ENCODE measurements at places on chromosomes 3 and 15.

DNA sequence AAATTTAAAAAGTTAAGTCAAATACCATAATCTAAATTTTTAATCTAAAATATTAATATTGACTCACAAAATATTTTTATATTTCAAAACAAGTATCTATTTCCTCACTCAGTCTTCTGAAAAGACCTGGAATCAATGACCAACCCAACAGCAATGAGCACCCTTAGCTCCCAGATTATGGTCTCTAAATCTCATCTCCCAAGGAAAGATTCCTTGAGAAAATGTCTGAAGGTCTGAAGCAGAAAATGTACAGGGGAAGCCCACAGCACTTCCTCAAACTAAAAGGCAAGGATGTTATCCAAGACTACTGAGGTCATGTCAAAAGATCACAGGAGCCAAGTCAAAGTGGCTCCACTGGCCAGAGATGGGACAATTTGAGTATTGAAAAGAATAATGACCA lies 51.0 kb upstream of the SLCO2A1 start:
- no peaks in the 10 kb centered on the region for H3K27me3 ChIP-seq
- no peaks in the 10 kb centered on the region for H3K4me1 ChIP-seq
- H3K4me3 ChIP-seq = no peak overlapping the region
- H3K36me3 ChIP-seq = no peaks in the 10 kb centered on the region
- H3K27ac ChIP-seq = no peak overlapping the region

- H3K36me3 ChIP-seq = no peaks in the 10 kb centered on the region
- no peaks in the 10 kb centered on the region for H3K27me3 ChIP-seq
- H3K4me1 ChIP-seq = no peaks in the 10 kb centered on the region
- no peak for DNase-seq
- no peak overlapping the region for H3K4me3 ChIP-seq
Observed at GRCh38 chr3:190051641-190052040, 69.1 kb downstream of the P3H2 start.

DNA sequence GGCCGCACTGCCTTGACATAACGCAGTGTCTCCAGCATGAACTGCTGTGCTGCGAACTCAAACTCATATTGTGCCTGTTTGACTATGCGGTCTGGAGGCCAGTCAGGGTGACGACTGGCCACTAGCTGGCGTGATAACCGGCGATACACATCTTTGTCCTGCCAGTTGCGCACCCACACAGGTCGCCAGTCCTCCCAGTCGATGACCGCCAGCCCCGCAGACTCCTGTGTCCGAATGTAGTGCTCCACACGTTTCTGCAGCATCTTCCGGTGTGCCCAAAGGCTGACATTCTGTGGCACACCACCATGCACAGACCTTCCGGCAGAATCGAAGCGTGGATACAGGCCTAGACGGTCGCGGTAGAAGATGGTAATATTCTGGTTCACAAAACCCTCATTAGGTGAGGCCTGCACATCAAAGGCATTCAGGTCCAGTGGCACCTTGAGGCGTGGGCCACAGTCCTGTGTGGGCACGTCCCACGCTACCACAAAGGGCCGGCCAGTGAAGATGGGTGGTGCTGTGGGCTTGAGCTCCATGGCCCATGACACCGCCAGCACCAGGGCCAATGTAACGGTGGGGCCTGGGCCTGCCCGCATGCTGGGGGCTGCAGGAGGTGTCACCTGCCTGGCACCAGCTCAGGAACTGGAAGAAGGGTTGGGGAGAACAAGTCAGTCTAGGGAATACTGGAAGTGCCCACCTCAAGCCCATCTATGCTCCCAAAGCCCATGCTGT lies 2.5 kb downstream of the HYAL2 start:
- peaks cover 4% of the 10 kb centered on the region for H3K4me1 ChIP-seq
- H3K27ac ChIP-seq = no peak overlapping the region
- H3K36me3 ChIP-seq = peaks cover 5% of the 10 kb centered on the region
- no peak for DNase-seq

- no peak for DNase-seq
- no peaks in the 10 kb centered on the region for H3K27me3 ChIP-seq
- H3K4me1 ChIP-seq = no peaks in the 10 kb centered on the region
- H3K36me3 ChIP-seq = no peaks in the 10 kb centered on the region
- H3K4me3 ChIP-seq = no peak overlapping the region
- no peak overlapping the region for H3K27ac ChIP-seq
Observed at GRCh38 chr15:92608866-92609700, 46.5 kb downstream of the FAM174B start.

GRCh38 chr3:66298591-66298990 lies 77.8 kb downstream of the SLC25A26 start:
- H3K4me1 ChIP-seq = no peaks in the 10 kb centered on the region
- H3K36me3 ChIP-seq = no peaks in the 10 kb centered on the region
- no peak overlapping the region for H3K27ac ChIP-seq
- no peak overlapping the region for H3K4me3 ChIP-seq
- H3K27me3 ChIP-seq = no peaks in the 10 kb centered on the region
- DNase-seq = no peak

- no peaks in the 10 kb centered on the region for H3K36me3 ChIP-seq
- H3K27me3 ChIP-seq = no peaks in the 10 kb centered on the region
- no peak for DNase-seq
- no peak overlapping the region for H3K27ac ChIP-seq
- no peaks in the 10 kb centered on the region for H3K4me1 ChIP-seq
Observed at GRCh38 chr3:105154692-105155091, 212.0 kb upstream of the ALCAM start.

- no peak overlapping the region for H3K4me3 ChIP-seq
- no peak for DNase-seq
- H3K4me1 ChIP-seq = no peaks in the 10 kb centered on the region
- H3K27ac ChIP-seq = no peak overlapping the region
- H3K27me3 ChIP-seq = no peaks in the 10 kb centered on the region
Observed at GRCh38 chr3:1007866-1008265, 85.0 kb upstream of the CNTN6 start.

- DNase-seq = no peak
- H3K27me3 ChIP-seq = no peaks in the 10 kb centered on the region
- no peak overlapping the region for H3K27ac ChIP-seq
- H3K4me3 ChIP-seq = no peak overlapping the region
- H3K36me3 ChIP-seq = no peaks in the 10 kb centered on the region
- peaks cover 4% of the 10 kb centered on the region for H3K4me1 ChIP-seq
Observed at GRCh38 chr15:98678484-98678883, 30.1 kb downstream of the IGF1R start.

GRCh38 chr3:127734181-127734720 lies 61.5 kb downstream of the ABTB1 start:
- no peaks in the 10 kb centered on the region for H3K36me3 ChIP-seq
- peak overlapping the region; percentile 35 for H3K4me3 ChIP-seq
- no peak for DNase-seq
- no peaks in the 10 kb centered on the region for H3K27me3 ChIP-seq
- H3K27ac ChIP-seq = peak overlapping the region; percentile 89

- H3K4me1 ChIP-seq = peaks cover 4% of the 10 kb centered on the region
- no peaks in the 10 kb centered on the region for H3K27me3 ChIP-seq
- peak overlapping the region; percentile 74 for H3K4me3 ChIP-seq
Observed at GRCh38 chr15:82751308-82751707, 41.6 kb upstream of the AP3B2 start.

GRCh38 chr3:61685755-61686154 lies 124.4 kb downstream of the PTPRG start:
- no peak for DNase-seq
- H3K36me3 ChIP-seq = no peaks in the 10 kb centered on the region
- H3K27ac ChIP-seq = no peak overlapping the region
- H3K27me3 ChIP-seq = no peaks in the 10 kb centered on the region
- peaks cover 11% of the 10 kb centered on the region for H3K4me1 ChIP-seq
- H3K4me3 ChIP-seq = no peak overlapping the region

DNA sequence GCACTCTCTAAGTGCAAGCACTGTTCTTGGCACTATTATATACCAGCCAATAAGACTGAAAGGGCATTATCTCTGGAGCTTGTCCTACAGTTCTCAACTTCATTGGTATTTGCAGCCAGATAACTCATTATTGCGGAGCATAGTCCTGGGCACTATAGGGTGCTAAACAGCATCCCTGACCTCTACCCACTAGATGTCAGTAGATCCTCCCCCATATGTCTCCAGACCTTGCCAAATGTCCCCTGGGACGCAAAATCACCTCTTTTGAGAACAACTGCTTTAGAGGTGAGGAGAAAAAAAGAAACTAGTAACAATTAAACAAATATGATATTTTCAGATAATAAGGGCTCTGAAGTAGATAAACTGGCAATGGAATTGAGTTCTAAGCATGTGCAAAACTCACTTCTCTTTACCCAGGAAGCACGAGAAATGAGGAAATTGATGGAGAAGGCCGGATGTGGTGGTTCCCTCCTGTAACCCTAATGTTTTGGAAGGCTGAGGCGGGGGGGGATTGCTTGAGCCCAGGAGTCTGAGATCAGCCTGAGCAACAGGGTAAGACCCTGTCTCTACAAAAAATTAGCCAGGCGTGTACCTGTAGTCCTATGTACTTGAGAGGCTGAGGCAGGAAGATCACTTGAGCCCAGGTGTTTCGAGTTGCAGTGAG lies 61.4 kb downstream of the FRMD4B start:
- peaks cover 15% of the 10 kb centered on the region for H3K4me1 ChIP-seq
- DNase-seq = peak; percentile 43
- H3K27me3 ChIP-seq = no peaks in the 10 kb centered on the region

- H3K4me3 ChIP-seq = no peak overlapping the region
- no peaks in the 10 kb centered on the region for H3K4me1 ChIP-seq
- no peak for DNase-seq
- H3K27ac ChIP-seq = no peak overlapping the region
- H3K36me3 ChIP-seq = peaks cover 21% of the 10 kb centered on the region
Observed at GRCh38 chr3:119228373-119229145, 12.1 kb downstream of the B4GALT4 start.

DNA sequence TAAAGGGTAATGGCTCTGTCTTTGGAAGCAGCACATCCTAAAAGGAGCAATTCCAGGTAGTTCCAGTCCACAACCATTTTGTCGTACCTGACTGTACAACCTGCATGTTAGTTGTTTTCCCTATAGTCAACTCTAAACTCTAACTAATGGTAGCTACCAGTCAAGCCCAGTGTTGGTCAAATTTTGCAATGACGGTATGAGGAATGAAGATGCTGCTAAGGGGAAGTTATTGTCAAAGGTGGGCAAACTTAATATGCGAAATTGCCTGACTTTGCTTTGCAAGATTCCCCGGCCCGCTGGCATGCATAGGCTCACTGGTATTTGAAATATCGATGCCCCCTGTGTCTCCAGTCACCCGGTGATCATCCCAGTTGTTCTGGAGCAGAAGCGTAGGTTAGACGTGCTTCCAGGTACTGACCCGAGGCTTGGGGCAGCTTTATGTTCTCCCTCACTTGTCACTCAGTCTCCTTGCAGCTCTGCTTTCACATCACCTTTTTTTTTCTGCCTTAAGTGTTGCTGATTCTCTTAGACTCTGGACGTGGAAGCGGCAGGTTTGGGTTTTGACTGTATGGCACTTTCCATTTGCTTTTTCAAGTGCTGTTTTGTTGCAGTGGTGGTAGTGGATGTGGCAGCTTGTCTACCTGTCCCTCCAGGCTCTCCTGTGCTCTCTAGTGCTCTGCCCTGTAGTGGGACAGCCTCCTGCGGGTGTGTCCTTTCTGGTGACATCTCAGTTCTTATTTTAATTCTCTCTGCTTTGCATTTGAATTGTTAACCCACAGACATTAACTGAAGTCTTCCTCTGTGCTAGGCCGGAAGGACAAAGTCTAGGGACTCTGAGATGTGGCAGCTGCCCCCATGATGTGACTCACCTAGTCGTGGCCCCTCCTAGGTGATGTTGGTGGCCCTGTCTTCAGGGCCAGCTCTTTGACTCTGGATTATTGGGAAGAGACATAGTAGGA lies 95.8 kb upstream of the UMPS start:
- H3K4me1 ChIP-seq = peaks cover 26% of the 10 kb centered on the region
- no peak overlapping the region for H3K4me3 ChIP-seq
- no peaks in the 10 kb centered on the region for H3K36me3 ChIP-seq
- H3K27ac ChIP-seq = no peak overlapping the region

DNA sequence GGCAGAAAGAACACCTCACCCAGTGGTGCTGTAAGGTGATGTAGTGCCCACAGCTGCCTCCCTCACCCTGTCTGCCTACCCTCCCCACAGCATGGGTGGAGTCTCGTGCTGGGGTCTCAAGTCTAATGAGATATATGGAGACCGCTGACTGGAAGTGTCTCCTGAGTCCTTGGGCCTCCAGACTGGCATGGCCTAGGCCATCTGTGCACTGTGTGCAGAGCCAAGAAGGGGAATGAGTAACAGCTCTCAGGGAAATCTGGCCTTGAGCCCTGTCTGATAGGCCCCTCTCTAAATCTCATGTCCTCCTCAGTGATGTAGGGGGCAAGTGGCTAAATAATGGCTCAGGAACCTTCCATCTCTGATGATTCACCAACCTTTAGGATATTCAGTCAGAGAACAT lies 277.4 kb downstream of the PLCL2 start:
- peaks cover 8% of the 10 kb centered on the region for H3K4me1 ChIP-seq
- no peaks in the 10 kb centered on the region for H3K27me3 ChIP-seq
- H3K4me3 ChIP-seq = no peak overlapping the region
- DNase-seq = no peak

- DNase-seq = no peak
- no peak overlapping the region for H3K4me3 ChIP-seq
- no peak overlapping the region for H3K27ac ChIP-seq
- H3K36me3 ChIP-seq = no peaks in the 10 kb centered on the region
- H3K27me3 ChIP-seq = no peaks in the 10 kb centered on the region
Observed at GRCh38 chr15:79178594-79178993, 88.0 kb upstream of the RASGRF1 start.

DNA sequence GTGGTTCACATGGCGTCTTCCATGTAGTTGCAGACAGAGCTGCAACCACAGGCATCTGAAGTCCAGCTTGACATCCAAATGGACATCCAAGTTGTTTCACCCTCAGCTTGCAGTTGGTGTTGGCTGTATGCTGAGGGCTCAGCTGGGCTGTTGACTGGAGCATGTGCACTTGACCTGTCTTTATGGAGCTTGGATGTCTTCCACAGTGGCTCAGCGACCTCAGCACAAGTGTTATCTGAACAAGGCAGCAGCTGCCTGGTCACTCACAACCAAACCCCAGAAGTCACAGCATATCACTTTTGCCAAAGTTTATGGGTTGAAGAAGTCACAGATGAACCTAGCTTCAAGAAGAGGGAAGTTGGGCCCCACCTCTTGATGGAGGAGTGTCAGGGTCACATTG lies 92.9 kb downstream of the TPRA1 start:
- no peaks in the 10 kb centered on the region for H3K4me1 ChIP-seq
- no peak overlapping the region for H3K4me3 ChIP-seq
- H3K27me3 ChIP-seq = no peaks in the 10 kb centered on the region
- H3K27ac ChIP-seq = no peak overlapping the region
- DNase-seq = no peak

Measured in SJCRH30 (cell line).